ENCODE measurements at places on chromosomes 12 and 14.

GRCh38 chr12:15997910-15998309 is 86.8 kb downstream of the DERA start:
- DNase-seq, result no peak

- DNase-seq, result no peak
These were observed 171.3 kb downstream of the TTC7B start for GRCh38 chr14:90644882-90645281.

DNA sequence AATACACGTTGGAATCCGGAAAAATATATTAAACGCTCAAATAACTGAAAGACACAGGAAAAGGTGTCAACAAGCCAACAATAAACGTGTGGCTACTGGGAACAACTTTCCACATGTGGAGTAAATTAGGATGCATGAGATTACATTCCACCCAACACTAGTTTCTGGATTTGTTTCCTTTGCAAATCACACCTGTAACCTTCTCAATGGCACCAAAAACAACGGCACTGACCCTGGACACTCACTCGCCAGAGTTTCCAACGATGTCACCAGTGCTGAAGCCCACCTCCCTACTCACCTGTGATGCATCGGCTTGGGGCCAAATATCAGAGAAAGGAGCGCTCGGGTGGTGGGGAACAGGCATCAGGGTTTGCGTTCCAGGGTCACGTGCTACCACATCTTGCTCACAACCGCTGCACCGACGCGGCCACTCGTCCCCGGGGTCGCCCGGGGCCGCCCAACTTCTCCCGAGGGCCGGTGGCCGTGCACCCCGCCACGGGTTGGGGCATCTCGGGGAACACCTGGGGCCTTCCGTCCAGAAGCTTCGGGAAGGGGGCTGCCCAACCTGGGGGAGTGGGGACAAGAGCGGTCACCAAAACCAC is 629 bp downstream of the PRDM4 start:
- DNase-seq, result peak; percentile 19

- DNase-seq, result no peak
These were observed 197.2 kb downstream of the KIF26A start for GRCh38 chr14:104335611-104336010.

DNA sequence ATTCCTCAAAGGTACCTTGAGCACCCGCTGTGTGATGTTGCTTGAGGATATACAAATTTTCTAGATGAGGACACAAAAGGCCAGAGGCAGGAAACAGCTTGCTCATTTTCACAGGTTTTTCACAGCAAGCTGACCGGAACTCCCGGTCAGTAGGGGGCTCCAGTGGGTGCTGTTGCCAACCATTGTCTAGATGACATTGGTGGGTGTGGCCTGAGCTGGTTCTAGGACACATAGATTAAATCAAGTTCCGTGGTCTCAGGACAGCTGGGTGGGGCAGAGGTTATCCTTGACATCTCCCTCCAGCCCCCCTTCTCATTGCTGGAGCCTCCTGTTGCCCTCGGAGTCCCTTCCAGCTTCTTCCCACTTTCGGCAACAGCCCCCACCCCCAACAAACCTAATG is 153.6 kb upstream of the FKBP4 start:
- no peak for DNase-seq

DNA sequence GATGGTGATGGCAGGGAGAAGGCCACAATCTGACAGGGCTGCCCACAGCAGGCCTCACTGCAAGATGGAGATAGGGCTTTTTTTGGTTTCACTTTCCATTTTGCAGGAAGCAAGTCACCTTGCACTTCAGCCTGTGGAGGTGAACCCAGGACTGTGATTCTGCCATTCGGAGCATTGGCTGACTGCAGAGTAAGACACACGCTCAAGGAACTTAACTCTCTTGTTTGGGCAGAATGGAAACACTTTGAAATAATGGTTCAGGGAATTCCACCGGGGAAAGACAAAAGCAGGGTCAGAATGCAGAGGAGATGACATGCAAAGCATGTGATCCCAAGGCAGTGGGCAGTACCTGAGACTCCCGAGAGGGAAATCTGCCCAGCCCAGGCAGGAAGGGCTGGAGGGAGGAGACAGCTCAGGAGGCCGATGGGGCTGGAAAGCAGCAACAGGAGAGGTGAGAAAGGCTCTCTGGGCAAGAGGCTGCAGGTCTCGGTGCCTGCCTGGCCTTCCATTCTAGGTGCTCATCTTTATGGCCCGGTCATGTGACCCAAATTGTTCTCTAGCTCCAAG is 58.7 kb upstream of the PRMT8 start:
- no peak for DNase-seq

DNA sequence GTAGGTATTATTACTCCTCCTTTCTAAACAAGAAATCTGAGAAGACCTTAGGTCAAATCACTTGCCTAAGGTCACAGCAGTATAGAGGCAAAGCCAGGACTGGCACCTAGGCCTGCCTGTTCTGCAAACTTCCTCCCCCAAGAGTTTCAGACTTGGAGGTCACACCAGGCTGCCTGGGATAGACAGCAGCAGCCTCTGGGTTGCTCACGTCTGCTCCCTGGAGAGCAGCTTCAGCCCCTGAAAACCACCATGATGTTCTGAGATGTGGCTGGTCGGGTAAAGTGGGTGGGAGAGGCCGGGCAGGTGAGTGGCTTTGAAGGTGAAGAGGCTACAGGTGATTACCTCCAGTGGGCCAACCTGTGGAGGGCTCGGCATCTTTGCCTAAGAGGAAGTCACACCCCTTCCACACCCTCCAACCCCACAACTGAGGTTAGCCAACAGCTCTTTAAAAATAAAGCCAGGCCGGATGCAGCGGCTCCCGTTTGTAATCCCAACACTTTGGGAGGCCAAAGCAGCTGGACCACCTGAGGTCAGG is 37.0 kb upstream of the PNMA1 start:
- no peak for DNase-seq

Measured in activated CD4-positive, alpha-beta T cell treated with anti-CD3 and anti-CD28 coated beads, Interleukin-2, amount 50 U/mL, for 1 hour (primary cell).